Right renal pelvis (tissue), 4 donors: ENCODE measurements at places on chromosomes 2 and 18.

GRCh38 chr2:194345347-194345746, 1311.7 kb upstream of the SLC39A10 start:
- no peak for DNase-seq

DNA sequence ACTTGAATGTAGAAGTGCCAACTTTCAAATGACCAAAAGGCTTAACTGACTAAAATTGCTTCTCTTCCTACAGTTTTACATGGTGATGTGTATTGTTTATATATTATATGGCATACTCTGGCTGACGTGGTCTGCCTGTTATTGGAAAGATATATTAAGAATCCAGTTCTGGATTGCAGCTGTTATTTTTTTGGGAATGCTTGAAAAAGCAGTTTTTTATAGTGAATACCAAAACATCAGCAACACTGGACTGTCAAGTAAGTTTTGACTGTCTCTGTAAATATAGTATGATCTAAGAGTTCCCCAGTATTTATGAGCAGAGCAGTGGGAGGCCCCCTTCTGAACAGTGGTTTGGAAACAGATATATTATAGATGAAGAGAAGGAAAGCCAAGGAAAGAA, 26.2 kb downstream of the TMEM87B start:
- no peak for DNase-seq

- no peak for DNase-seq
These were observed 778 bp upstream of the INPP1 start for GRCh38 chr2:190342611-190343010.

DNA sequence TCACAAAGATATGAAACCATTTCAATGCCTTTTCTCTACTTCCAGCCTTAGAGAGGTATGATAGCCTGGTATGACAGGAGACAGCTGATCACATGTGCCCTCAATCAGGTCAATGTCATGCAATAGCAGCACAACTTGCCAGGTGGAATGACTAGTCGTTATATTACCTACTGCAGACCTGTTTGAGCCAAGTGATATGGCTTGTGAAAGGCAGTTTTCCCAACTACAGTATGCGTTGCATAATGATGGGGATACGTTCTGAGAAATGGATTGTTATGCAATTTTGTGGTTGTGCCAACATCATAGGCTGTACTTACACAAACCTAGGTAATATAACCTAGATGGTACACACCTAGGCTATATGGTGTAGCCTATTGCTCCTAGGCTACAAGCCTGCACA, 262.8 kb downstream of the ICOS start:
- no peak for DNase-seq

- peak; percentile 40 for DNase-seq
These were observed 266.5 kb upstream of the SALL3 start for GRCh38 chr18:78713069-78713468.

- DNase-seq, result no peak
These were observed 38.8 kb downstream of the CABYR start for GRCh38 chr18:24177499-24178133.

- no peak for DNase-seq
These were observed 20.8 kb downstream of the CCL20 start for GRCh38 chr2:227834423-227834822.

DNA sequence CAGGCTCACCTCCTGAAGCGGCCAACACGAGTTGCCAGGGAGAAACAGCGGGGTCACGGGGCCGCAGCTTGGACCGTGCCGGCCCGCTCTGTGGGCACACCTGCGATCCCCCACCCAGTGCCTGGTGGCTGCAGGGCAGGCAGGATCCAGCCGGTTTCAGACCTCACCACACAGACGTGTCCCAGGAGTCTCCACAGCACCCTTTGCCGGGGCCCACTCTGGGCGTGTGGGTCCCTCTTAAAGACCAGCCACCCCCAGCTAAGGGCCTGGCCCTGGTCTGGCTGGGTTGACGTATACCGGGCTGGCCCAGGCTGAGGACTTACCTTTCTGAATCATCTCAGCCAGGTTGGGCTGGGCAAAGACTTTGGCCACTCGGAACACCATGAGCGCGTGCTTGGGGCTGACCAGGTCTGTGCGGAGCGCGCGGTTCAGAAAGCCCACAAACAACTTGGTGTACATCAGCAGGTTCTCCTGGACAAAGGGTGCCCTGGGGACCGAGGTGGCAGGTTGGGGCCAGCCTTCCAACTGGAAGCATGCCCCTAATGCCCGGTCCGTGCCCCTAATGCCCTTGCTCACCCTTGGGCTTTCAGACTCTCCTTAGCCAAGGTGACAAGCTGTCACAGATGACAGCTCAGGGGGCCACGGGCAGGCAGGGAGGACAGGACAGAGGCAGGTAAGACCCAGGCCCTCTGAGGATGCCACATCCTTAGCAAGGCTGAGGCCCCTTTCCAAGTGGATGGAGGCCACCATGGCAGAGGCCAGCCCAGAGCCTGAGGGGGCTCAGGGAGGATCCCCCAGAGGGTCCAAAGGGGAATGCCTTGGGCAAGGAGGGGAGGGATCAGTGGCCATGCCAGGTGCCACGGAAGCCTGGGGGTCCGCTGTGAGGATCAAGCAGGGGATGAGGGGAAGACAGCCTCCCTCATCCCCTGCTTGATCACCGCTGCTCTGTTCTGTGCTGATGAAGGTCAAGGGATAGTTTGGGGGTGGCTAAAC, 10.2 kb upstream of the CCDC74B start:
- no peak for DNase-seq

DNA sequence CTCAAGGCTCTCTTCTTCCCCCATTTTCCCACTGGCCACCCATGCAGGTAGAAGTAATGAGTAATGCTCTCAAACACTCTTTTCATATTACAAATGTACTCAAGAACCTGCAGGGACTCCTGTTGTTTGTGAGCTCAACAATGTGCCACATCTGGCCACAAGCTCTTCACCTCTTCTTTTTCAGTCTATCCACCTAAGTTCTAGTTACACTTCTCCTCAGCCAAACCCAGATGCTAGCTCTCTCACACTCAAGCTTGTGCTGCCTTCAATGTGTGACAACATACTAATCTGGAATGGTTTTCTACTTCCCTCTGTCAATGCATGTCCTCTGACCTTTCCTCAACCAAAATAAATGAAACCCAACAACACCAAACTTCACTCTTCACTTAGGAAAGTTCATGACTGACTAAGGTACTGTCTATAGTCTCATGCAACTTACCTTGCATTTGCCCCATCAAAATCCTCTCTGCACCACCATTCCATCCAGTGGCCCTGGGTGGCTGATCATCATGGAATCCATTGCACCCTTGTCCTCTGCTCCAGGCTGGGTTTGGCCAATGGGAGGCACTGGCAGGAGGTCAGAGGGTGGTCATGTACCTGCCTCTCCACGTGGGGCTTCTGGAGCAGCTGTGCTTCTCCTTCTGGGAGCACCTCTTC, 5.3 kb upstream of the IL18R1 start:
- DNase-seq, result no peak

DNA sequence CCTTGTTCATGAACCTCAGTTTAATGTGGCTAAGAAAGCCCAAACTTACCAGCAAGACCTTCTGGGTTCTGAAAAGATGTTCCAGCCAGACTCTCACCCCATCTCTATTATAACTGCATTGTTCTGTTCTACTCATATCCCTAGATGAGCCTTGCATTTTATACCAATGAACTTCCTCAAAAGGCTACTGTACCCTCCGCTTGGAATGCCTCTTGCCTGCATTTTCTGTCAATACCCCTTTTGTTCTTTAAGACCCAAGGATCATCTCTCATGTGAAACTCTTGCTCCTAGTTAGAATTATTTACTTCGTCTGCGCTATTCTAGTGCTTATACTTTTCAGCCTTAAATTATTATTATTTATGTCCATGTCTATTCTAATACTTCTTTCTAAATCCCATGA, 181.5 kb downstream of the MYO3B start:
- no peak for DNase-seq

DNA sequence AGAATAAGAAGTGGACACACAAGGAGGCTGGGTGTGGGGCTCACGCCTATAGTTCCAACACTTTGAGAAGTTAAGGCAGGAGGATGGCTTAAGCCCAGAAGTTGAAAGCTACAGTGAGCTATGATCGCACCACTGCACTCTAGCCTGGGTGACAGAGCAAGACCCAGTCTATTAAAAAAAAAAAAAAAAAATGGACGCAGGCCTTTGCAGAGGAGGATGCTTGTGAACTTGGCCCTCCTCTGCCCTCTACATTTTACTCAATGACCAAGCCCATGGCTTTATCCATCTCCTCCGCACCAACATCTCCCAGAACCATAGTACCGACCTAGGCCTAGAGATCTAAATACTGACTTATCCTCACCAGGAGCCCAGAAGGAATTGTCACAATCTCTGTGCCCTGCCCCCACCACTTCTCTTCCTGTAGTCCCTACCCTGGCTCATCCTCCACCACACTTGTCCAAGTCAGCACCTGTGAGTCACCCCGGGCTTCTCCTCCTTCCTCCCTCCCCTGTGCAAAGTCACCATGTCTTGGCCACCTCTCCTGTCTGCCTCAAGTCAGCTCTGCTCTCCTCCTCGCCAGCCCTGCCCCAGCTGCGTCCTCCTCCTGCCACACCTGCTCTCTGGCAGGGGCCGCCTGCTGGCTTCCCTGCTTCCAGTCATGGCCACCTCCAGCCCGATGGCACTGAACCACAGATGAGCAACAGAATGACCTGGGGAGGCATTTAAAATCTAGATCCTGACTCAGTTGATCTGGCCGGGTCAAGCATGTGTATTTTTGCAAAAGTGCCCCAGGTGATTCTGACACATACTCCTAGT, 35.8 kb upstream of the ASPRV1 start:
- no peak for DNase-seq

DNA sequence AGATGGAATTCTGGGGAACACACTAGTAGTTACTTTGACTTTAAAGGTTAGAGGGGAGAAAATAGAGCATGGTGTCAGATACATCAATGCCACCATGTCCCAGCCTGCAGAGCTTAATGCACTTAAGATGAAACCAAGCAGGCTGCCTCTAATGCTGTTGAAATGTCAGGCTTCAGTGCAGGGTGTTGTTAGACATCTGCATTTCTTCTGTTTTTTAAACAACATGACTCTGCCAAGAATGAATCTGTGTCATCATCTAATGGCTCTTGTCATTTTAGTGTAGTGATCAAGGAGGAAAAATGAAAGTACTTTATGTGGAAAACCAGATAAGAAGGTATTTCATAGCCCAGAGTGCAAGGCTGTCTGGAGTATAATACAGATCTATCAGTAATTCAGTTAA, 29.9 kb downstream of the LYPD1 start:
- no peak for DNase-seq

DNA sequence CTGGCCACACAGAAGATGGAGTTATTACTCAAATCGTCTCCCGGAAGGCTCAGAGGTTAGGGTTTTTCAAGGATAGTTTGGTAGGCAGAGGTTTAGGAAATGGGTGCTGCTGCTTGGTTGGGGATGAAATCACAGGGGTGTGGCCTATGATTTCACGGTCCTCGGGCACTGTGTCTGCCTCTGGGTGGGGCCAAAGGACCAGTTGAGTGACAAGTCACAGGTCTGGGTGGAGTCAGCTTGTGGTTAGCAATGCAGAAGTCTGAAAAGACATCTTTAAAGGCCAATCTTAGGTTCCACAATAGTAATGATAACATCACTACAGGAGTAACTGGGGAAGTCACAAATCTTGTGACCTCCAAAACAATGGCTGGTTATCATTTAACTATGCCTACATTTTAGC, 387.8 kb downstream of the ZNF521 start:
- no peak for DNase-seq

DNA sequence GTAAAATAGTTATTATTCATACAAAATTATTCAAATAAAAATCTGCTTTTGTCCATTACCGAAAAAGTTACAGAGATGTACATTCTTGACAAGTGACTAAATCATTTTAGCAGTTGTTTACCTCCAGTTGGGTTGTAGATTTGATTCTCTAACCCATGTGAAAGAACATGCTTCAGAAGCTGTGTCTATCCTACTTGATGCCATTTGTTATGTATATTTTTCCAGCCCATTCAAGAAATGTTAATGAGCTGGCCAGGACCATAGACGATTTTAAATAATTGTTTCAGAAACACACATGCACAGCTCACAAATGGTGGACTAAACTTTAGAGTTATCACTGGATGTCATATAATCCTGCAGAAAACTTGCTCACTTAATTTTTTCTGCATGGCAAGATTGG, 391.1 kb upstream of the REG3G start:
- no peak for DNase-seq
